Karpas-422 (cell line): ENCODE measurements at places on chromosomes 4 and X. TPM values are rescaled to one million over a fixed set of nuclear protein-coding genes. Genes with fewer than 3 reads are reported as not detected.

- DNase-seq: no peak
Measured at GRCh38 chr4:96784336-96784735, 944.4 kb downstream of the PDHA2 start.

STBD1 gene
- not detected in 2 replicates for total RNA-seq

DNA sequence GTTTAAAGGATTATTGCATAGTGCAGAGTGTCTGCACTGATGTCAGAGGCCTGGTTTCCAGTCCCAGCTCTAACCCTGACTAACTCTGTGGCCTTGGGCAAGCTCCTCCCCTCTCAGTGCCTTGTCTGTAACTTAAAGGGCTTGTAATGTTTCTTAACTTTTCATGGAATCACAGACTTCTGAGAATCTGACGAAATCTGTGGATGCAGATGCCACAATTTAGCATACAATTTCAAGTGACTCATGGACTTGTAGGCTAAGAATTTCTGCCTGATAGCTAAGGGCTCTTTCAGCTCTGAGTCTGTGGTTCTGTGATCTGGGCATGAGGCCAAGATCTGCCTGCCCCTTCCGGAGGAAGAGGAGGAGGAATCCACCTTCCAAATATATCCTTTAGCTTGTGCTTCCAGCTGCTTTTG is 236.9 kb downstream of the AR start:
- no peak for DNase-seq

GPR173 gene
- total RNA-seq: 0.36 and 0.71 TPM in 2 replicates

OTUD6A gene
- total RNA-seq: not detected in 2 replicates

GRCh38 chrX:25558137-25558536 is 542.4 kb upstream of the ARX start:
- no peak for DNase-seq

DNA sequence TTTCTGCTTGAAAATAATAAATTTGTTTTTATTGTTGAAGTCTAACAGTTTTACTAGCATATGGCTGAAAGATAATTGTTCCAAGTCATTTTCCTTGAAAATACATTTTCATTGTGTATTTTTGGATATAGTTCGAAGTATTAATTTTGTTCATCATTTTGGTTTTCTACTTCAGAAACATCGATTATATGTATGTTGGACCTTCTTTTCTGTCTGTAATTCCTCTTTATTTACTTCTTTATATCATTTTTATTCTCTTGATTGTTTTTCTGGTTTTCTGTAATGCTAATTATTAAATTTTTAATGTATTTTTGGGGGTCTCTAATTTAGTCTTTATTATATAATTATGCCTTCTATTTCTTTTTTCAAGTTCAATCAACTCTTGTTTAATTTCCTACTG is 407.1 kb upstream of the FRG1 start:
- no peak for DNase-seq

DNA sequence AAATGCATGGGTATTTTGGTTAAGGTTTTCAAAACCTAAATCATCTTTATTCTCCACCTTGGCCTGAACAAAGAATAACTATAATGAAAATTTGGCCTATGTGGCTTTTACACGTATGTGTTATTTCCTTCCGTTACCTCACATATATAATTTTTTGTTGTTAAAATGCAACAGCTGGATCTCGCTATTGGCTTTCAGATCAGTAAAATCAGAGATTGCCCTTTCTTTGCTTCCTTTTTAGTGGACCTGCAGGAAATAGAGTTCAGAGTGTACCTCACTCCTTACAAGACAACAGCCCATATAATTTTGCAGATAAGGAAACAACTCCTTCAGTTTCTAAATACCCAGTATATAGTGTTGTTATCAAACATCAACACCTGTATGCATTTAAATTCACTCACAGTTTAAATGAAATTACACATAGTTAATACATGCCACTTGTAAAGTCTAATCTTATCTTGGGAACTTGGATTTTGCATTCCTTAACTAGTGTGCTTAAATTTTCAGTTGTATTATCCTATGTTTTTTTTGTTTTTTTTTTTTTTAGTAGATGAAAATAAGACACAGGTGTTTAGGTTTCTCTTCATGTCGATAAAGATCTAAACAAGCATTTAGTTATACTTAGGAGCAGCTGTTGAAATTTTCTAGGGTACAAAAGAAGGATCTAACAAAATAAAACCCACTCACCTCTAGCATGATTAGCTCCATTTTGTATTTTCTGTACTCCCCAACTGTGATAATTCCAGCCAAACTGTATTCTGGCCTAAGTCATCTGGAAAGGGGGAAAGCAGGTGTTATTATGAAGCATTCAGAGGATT is 96.2 kb upstream of the SPRY1 start:
- DNase-seq: no peak

GRCh38 chr4:168538632-168539031 is 41.8 kb downstream of the PALLD start:
- no peak for DNase-seq

ETDA gene
- total RNA-seq: not detected in 2 replicates

MAGEB1 gene
- not detected in 2 replicates for total RNA-seq

- DNase-seq: no peak
Measured at GRCh38 chrX:134634691-134635090, 23.6 kb downstream of the PLAC1 start.

ANKRD37 gene
- total RNA-seq: 22.2 and 26.6 TPM in 2 replicates

- DNase-seq: no peak
Measured at GRCh38 chr4:94939791-94940519, 182.2 kb downstream of the BMPR1B start.

PCDH18 gene
- not detected in 2 replicates for total RNA-seq

DNA sequence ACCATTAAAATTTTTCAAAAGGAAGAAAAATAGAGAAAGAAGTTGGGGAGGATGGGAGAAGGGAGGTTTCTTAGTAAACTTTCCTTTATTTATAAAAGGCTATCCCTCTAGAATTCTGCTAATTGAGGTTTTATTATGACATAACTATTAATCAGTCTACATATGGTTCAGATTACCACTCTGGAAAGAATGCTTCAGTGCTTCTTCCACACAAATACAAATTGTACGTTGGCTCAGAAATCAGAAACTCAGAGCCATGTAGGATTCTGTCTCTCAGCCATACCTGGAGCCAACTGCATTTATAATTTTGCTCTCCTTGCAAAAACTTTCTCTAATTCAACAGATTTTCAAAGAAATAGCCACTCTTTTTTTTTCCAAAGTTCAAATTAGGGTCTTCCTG is 37.1 kb downstream of the SRPX start:
- DNase-seq: no peak

DNA sequence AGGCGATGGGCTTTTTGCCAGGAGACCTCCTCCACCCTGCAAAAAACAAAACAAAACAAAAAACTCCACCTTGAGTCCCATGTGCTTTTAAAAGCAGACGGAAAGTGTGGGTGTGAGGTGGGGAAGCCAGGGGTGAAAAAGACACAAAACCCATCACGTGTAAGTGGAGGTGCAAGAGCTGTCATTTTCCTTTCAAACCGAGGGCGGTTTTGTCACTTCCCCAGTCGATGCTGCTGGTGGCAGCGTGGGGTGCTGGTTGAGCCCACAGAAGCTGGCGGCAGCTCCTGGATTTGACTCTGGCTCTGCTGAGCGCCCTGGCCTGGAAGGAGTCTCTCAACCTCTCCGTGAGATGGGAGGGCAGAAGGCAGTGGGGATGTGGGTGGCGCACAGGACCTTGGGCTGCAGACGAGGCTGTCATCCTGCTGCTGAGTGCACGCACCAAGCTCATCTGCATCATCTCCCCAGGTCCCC is 110.0 kb downstream of the PSAPL1 start:
- no peak for DNase-seq

FRMD7 gene
- total RNA-seq: not detected in 2 replicates

CHST7 gene
- total RNA-seq: 1.6 and 2.5 TPM in 2 replicates

GPR119 gene
- total RNA-seq: not detected in 2 replicates

ASB5 gene
- total RNA-seq: not detected in 2 replicates

DNA sequence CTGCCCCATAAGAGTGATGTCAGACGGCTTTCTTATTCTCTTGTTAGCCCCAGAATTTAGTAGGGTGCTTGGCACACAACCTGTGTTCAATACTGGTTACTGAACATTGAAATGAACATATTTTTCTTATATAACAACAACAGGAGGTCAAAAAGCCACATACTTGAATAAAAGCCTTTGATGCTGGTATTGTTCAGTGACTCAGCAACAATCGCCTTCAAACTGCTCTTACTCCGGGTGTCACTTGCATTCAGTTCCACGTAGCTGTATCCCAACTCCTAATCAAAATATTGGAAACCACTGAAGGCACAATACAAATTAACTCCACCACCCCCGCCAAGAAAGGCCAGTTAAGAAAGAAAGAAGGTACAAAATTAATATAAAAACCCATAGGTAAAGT is 61.5 kb downstream of the RFC1 start:
- DNase-seq: no peak

GRCh38 chr4:75948822-75949444 is 8.1 kb upstream of the NAAA start:
- no peak for DNase-seq

- DNase-seq: no peak
Measured at GRCh38 chrX:139052461-139052860, 340.9 kb upstream of the FGF13 start.

DNA sequence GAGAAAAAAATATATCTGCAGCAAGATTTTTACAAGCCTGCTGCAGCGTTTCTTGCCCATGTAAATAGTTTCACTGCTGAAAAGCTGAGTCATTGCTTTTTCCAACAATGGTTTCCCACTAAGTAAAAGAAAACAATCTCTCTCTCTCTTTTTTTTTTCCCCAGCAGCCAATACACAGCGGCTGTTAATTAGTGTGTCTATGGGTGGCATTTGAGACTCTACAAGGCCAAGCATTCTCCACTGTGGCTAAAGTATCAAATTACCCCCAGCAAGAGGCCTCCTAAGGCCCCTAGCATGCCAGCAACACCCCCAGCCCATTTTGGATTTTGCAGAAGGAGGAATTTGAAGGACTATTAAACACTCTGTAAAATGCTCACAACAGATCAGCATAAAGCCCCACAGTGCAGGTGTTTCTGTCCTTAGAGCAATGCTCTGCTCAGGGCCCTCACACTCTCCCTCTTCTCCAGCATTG is 837.4 kb downstream of the TRIML1 start:
- peak; percentile 62 for DNase-seq

- no peak for DNase-seq
Measured at GRCh38 chr4:139330283-139330682, 28.0 kb upstream of the NDUFC1 start.

AKAP14 gene
- not detected in 2 replicates for total RNA-seq

- peak; percentile 80 for DNase-seq
Measured at GRCh38 chr4:189792924-189793618, 147.6 kb upstream of the FRG1 start.

GRCh38 chrX:100687546-100687945 is 43.5 kb downstream of the SRPX2 start:
- DNase-seq: no peak

DNA sequence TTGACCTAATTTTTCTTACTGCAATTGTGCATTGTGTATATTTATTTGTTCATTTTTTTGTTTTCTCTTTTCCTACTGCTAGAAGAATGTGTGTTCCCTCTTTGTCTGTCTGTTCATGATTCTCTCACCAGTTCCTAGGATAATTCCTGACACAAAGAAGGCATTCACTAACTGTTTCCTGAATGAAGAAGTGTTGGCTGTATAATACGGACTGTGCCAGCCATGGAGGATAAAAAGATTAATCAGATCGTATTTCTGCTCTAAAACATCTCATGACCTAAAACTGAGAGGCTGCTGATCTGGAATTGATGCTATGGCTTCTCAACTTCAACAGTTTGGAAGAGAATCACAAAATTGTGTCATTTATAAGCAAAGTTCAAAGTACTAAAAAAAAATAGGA is 563.1 kb upstream of the FRG1 start:
- no peak for DNase-seq

SHROOM4 gene
- total RNA-seq: not detected in 2 replicates

BEND2 gene
- not detected in 2 replicates for total RNA-seq

GRCh38 chrX:2677764-2678163 is 13.3 kb upstream of the CD99 start:
- no peak for DNase-seq

DNA sequence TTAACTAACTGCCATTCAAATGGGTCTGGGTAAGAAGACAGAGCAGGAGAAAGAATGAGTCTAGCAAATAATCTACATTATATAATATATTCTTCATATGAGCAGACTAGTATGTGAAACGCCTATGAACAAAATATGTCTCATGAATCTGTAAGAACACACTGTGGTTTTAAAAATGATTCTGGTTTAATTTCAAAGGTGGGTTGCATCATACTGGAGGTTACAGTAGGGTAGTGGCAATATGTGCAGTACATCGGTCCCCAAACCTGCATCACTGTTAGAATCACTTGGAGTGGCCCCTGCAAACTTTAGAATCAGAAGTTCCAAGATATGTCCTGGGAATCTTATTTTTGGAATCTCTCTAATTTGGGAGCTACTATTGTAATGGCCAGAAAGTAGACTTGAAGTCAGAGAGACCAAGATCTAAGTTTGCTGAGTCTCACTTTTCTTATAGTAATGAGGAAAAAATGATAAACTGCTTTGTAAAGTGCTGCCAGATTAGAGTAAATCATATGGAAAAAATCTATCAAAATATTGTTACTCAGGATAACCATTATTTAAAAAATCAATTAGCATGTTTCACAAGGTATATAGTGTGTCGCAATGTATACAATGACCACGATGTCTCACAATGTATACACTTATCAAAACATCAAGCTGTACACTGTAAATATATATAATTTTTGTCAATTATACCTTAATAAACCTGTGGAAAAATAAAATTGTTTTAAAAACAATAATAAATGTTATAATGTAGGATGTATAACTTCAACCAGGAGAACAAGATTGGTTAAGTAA is 37.9 kb upstream of the ARSJ start:
- DNase-seq: no peak

DNA sequence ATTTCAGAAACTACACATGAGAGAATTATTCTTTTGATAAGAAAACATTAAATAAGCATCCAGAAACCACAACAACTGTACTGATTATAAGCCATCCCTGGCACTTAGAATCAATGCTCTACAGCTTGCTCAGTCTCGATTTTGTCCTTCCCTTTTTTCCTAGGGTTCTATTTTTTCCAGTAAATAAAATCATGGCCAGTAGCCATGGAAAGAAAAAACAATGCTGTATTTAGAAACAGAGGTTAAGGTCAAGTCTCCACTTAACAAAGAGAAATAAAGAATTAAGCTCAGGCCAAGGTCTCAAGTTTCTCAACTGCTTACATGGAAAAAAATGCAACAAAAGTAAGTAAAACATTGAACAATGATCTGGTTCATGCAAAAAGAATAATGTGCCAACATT is 38.7 kb upstream of the GRID2 start:
- no peak for DNase-seq

- DNase-seq: no peak
Measured at GRCh38 chr4:107213880-107214279, 177.8 kb upstream of the DKK2 start.

DNA sequence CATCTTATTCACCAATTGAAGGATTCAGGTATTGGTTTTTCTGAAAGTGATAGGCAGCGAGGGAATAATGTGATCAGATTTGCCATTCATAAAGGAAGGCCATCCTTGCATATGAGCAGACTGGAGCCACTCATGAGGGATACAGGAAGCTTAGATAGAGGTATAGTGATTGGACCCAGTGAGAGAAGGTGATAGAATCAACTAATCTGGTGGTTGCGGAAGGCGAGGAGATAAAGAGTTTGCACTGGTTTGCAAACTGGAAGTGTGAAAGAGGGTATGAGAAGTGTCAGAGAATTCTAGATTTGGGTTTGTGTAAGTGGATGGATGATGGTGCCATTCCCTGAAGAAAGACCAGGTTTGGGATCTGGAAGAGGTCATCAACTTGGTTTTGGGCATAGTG is 57.3 kb upstream of the RASGEF1B start:
- no peak for DNase-seq
